ENCODE measurements at places on chromosomes 2 and 18. TPM values are rescaled to one million over a fixed set of nuclear protein-coding genes. Genes with fewer than 3 reads are reported as not detected.

- DNase-seq: no peak
Measured at GRCh38 chr2:206082298-206082843, 3.6 kb downstream of the INO80D start.

The MEIS1 gene
- total RNA-seq: 0.34 TPM

GRCh38 chr2:155178921-155179320, 480.4 kb downstream of the KCNJ3 start:
- no peak for DNase-seq

GRCh38 chr2:54704238-54704637, 19.2 kb upstream of the EML6 start:
- no peak for DNase-seq

DNA sequence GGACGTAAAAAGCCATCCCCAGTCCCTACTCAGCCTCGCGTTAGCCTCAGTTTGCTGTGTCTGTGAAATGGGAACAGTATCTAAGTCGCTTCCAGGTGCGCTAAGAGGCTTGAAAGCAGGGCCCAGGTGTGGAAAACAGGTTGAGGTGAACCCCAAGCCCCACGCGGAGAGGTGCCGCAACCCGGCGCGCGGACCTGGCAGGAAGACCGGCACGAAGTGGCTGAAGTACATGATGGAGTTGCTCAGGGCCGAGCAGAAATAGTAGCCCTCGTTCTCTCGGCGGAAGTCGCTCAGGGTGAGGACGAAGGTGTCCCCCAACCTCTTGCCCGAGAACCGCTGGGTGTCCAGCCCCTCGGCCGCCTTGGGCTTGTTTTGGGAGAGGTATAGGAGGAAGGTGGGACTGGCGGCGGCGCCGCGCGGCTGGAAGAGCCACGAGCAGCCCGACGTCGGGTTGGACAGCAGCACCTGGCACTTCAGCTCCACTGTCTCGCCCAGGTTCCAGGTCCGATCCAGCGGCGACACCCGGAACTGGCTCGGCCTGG, 508 bp downstream of the CD8A start:
- peak; percentile 35 for DNase-seq

GRCh38 chr18:51342815-51343214, 145.3 kb upstream of the MEX3C start:
- DNase-seq: no peak

- DNase-seq: no peak
Measured at GRCh38 chr18:45940724-45941123, 26.4 kb downstream of the EPG5 start.

DNA sequence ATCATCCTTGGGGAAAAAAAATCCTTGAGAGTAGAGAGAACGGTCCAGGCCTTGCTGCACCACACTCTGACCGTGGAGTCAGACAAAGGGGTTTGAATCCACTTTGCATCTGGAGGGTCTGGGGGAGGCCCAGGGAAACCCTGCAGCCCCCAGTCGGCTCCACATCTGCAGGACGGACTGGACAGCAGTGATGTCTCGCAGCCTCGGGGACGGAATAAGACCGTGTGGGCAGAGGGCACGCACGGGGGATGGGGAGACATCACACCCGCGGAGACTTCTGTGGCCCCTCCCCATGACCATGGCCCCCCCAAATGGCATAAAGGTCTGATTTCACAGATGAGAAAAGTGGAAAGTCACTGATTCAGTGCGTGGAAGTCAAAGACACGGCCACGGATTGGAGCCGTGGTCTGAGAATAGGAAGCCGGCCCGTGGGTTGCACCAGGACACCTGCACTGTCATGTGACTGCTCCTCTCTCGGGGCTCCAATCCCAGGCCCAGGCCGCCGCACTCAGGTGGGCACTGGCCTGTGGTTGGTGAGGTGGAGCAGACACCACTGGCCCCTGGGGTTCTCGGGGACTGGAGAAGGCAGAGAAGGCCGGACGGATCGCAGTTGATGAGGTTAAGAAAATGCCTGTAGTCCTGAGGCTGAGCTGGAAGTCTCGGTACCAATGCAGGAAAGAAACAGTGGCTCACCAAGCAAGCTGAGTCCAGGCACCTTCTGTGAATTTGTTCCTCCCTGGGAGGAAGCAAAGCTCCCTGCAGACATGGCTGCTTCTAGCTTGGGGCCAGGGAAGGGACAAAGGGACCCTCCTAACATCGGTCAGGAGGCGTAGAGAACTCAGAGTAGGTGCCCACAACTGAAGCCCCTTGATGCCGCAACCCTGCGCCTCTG, 61.8 kb downstream of the RTP5 start:
- DNase-seq: no peak

DNA sequence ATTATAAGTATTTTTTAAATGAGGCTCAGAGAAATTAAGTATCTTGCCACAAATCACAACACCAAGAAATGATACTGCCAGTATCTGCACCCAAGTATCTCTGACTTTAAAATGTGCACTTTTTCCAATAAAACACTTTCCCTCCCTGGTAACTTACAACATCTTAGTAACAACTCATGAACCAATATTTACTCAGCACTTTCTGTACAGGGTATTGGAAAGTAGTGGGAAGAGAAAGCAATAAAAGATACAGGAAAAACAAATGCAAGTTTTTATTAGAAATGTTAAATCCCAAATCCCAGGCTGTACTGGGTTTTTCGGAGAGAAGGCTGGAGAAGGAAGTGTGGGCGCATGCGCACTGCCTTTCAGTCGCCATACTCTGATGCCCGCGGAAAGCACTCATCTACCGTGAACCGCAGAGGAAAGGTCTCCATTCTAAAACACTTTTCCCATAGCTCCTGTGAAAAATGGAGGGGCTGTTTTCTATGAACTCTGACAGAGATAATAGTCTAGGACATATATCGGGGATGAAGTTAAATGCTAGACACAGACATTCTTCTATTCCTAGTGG, 52.1 kb downstream of the L3MBTL4 start:
- DNase-seq: no peak

DNA sequence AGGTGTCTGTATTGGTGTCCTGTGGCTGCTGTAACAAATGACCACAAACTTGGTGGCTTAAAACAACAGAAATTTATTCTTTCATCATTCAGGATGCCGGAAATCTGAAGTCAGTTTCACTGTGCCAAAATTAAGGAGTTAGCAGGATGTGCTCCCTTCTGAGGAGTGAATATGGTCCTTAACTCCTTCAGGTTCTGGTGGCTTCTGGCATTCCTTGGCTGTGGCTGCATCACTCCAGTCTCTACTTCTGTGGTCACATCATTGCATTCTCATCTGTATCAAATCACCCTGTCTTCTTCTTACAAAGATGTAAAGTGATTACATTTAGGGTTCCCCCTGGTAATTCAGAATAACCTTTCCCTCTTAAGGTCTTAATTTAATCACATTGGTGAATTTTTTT, 12.6 kb downstream of the GPD2 start:
- no peak for DNase-seq

The BARD1 gene
- total RNA-seq: 32.6 TPM

DNA sequence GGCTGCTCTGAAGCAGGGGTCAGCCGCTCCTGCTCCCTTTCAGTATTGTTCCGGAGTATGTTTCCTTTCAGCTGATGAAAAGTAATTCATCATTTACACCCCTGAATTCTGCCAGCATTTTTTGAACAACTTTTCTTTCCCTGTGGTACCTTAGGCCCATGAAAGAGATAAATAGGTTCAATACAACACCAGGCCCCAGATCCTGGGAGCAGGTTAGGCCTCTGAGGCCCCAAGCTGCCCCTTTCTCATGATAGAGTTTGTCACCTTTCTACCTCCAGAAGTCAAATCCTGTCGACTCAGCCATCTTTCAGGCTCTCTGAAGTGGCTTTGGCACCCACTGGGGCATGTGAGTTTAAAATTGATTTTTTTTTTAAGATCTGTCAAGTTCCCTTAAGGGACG, 1415.1 kb upstream of the ZEB2 start:
- no peak for DNase-seq

DNA sequence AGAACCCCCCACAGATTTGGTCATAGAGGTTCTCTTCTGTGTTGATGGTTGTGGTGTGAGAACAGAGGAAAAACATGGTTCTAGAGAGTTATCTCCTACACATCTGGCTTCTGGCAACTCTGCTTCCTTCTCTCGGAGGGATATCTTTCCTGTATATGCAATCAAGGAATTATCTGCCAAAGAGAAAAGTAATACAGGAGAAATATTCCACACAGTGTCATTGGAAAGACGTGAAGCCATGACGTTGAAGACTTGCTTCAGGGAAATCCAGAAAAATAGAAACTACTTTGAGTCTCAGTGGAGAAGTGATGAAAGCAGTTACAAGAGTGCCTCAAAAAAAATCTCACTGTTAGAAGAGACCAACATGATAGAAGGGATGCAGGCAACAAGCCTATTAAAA, 78.5 kb downstream of the RAB31 start:
- no peak for DNase-seq
